PC-3 (cell line): ENCODE measurements at places on chromosomes 16 and 17.

GRCh38 chr17:81183807-81184206 is 17.8 kb upstream of the AATK start:
- DNase-seq, result no peak

DNA sequence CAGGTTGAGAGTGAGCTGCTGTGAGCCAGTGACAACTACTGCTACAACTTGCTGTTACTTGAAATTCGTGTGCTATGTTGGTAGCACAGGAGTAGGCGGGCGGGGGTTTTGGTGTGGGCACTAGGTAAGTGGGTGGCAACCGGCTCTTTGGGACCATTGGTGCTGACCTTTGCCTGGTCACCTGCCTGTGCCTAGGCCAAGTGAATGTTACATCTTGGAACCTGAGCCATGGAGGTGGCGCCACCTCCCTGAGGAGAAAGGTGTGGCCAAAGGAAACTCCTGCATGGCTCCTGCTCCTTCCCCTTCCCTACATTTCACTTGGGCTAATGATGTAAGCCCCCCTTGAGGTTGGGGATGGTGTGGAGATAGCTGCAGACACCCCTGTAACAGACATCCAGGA is 25.4 kb upstream of the ARHGAP23 start:
- no peak for DNase-seq

GRCh38 chr16:51527349-51527748 is 376.3 kb upstream of the SALL1 start:
- no peak for DNase-seq

- no peak for DNase-seq
These were observed 23.1 kb upstream of the SDK2 start for GRCh38 chr17:73667181-73667959.

DNA sequence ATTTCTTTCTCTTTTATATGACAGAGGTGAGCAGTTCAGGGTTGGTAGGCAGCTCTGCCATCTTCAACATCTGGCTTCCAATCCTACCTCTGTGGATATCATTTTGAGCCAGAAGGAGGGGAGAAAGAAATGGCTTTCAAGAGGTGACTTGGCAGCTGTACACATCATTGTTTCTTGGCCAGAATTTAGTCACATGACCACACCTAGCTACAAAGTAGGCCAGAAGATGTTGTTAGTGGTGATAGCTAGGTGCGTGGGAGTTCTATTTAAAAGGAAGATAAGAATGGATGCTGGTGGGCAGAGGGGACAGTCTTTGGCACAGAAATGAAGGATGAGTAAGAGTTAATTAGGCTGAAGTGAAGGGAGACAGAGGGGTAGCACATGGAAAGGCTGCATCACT is 29.2 kb upstream of the MPHOSPH6 start:
- no peak for DNase-seq

- peak; percentile 53 for DNase-seq
These were observed 41.3 kb downstream of the GPRC5B start for GRCh38 chr16:19843371-19843770.

GRCh38 chr16:57600952-57601580 is 27.4 kb upstream of the ADGRG1 start:
- DNase-seq, result no peak

GRCh38 chr17:39671651-39672521 is 3.6 kb downstream of the PNMT start:
- DNase-seq, result peak; percentile 25

DNA sequence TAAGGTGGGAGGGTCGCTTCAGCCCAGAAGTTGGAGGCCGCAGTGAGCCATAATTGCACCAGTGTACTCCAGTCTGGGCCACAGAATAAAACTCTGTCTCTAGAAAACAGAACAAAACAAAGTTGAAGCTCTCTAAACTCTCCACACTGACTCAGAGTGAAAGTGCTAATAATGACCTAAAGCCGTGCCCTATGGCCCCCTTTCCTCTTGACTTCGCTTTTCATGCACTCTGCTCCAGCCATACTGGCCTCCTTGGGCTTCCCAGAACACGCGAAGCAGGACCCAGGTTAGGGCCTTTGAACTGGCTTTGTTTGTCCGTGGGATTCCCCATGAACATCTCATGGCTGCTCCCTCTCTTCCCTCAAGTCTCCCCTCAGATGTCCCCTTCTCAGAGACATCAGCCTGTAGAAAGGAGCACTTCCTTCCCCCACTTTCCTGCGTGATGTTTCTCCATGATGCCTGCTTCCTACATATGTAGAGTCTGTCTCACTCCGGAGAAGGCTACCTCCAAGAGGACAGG is 18.6 kb upstream of the SPN start:
- no peak for DNase-seq

- peak; percentile 94 for DNase-seq
These were observed at the start of gene COG1 for GRCh38 chr17:73192894-73193701. COG1 (plus strand) TSS chr17:73193055; CDS start chr17:73193070, 15 bp downstream.

DNA sequence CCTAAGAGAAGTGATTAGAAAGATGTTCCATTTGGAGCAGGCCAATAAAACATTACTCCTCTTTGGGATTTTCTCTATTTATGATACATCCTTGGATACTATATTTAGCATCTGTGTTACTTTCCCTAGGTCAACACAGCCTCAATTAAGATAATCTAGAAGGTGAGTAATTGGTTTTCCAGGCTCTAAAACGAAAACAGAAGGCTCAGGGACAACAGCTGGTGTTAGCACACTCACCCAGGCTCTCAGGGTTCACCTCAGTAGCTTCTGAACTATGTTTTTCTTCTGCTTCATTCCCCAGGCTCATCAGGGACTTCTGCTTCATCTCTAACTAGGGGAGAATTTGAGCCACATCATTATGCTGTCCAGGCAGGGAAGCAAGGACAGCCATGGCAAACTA is 76.6 kb downstream of the ZZEF1 start:
- no peak for DNase-seq

GRCh38 chr16:74107795-74108610 is 188.6 kb upstream of the PSMD7 start:
- peak; percentile 56 for DNase-seq

DNA sequence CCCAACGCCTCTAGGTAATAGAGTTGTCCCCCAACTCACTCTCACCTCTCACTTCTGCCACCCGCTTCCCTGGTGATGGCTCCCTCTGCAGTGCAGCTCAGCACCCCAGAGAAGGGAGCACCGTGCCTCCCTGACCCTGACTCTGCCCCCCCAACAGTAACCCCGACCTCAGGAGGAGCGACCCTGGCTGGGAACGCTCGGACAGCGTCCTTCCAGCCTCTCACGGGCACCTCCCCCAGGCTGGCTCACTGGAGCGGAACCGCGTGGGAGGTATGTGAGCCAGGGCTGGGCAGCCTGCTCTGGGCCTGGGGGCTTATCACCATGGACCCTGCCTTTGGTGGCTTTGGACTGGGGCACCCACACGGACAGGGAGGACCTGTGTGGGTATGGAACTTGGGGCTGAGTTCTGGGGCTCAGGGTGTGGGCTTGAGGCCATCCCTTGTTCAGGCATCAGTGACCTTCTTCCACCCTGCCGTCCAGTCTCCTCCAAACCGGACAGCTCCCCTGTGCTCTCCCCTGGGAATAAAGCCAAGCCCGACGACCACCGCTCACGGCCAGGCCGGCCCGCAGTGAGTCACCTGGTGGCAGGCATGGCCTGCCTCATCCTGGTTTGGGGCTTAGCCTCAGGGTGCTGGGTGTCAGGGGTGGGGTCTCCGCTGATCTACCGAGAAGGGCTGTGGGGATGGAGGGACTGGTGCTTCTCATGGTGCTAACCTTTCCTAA is 6.7 kb upstream of the C17orf107 start:
- DNase-seq, result no peak

DNA sequence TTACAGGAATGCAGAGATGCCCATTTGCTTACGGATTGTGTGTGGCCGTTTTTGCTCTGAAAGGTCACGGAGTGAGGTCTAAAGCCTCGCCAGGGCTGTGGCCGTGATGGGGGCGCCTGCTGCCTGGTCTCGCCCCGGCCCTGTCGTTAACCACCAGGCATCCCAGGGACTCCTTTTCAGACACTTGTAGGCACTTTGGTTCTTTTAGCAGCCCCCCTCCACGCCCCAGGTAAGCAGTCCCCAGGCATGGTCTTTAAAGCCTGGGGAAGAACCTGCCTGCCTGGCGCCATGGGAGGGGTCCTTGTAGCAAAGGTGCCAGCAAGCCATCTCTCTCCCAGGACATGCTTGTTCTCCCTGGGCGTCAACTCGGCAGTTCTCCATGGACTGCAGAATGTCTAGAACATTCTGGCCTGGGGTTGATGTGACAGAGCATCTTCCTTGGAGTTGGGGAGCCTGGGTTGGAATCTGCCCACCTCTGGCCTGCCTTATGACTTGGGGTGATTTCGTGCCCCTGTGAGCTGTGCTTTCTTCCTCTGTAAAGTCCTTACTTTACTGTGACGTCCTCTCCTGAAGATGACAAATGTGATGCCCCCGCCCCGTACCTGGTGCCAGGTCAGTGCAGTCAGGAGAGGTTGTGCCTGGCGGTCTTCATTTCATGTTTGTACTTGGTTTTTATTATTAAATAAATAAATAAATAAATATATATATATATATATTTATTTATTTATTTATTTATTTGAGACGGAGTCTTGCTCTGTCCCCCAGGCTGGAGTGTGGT is 5.4 kb downstream of the KCTD5 start:
- DNase-seq, result no peak

- DNase-seq, result no peak
These were observed 32.5 kb downstream of the RANBP10 start for GRCh38 chr16:67773569-67774456.

DNA sequence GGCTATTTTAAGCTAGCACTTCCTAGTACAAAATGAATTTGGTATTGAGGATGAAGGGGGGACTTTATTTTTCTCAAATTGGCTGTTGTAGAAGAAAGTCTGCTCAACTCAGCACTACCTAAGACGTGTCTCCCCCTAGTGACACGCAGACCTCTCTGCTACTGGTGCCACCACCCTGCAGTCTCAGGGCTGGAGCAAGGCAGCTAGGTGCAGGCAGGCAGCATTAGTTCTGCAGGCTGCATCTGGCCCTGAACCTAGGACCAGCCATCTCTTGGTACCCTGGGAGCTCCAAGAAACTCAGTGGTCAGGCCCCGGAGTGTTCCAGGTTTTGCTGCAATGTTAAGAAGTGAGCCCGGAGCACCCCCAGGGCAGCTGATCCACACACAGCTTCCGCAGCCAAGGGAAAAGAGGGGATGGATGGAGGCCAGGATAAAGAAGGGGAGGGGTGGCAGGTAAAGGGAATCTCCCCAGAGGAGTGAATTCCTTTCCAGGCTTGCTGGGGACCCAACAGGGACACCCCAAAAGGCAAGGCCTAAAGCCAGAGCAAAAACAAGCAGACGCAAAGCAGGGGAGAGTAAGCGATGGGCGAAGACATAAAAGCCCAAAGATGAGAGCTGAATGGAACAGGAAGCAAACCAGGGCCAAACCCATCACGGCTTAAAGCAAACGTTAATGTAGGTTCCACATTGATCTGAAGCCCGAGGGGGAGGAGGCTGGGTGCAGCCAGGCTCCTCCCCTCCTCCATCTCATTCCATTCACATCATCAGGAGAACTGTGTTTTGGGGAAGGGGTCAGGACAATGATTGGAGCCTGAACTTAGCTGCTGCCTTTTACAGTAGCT is 200.5 kb downstream of the ZFHX3 start:
- peak; percentile 19 for DNase-seq

- peak; percentile 66 for DNase-seq
These were observed 124.1 kb downstream of the PRKCA start for GRCh38 chr17:66426397-66427033.

GRCh38 chr17:74427048-74427762 is 4.7 kb upstream of the GPRC5C start:
- no peak for DNase-seq

DNA sequence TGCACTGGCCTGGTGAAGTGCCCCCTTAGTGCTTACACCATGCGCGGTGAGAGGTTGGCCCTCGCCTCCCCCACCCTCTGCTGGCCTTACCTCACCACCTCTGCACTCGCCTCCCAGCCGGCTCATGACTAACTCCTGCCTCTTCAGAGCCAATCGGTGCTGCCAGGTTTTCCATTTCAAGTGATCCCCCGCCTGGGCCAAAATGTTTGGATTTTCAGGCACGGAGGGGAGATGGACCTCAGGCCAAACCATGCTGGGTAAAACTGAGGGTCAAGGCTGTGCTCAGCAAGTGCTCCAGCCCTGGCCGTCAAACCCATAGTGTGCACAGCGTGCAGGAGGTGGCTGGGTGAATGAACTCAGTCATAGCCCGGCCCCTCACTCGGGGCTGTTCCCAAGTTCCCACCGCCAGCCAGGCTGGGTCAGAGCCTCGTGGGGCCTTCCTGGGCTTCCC is 175.4 kb downstream of the SEC14L1 start:
- no peak for DNase-seq

DNA sequence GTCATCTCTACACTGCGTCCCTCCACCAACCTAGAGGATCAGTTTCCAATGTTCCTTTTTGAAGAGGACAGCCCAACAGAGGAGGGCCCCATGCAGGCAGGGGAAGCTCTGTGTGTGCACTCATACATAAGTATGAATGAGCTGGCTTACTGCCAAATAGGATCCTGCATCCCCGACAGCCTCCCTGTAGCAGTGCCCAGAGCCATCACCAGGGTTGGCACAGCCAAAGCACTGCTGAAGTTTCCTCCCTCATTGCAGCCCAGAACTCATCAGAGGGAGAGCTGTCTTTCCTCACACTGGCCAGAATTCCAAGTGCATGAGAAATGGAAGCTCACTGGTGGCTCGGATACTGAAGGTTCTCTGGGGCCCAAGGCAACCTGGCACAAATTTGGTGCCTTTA is 114.4 kb downstream of the ASIC2 start:
- DNase-seq, result no peak

GRCh38 chr17:48478224-48479013 is 48.4 kb upstream of the SKAP1 start:
- DNase-seq, result no peak

DNA sequence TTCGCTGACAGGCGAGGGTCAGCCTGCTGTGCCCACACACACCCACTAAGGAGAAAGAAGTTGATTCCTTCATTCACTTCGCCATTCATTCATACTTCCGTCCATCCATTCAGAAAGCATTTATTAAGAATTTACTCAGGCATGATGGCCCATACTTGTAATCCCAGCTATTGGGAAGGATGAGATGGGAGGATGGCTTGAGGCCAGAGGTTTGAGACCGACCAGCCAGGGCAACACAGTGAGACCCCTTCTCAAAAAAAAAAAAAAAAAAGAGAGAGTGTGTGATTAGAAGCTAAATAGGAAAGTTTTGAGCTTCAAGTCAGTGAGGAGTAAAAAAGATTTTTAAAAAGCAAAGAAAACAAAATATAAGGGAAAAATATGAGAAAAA is 8.7 kb downstream of the CES2 start:
- DNase-seq, result no peak

DNA sequence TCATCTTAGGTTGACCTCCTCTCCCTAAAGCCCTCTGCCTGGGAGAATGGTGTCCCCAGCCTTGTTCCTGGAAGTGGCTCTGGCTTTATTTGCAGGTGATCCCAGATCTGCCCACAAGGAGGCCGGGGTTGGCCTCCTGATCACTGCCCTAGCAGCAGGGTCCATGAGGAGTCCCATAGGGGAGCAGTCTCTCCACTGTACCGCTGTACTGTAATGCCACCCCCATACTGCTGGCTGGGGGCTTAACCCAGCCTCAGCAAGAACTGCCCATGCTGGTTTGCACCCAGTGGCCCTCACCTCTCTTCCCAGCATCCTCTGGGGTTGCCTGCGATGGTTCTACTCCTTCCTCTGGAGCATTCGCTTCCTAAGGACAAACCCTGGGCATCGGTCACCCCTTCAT is 39.1 kb downstream of the PSME3IP1 start:
- DNase-seq, result peak; percentile 33
